Stimulated activated CD8-positive, alpha-beta memory T cell treated with anti-CD3 and anti-CD28 coated beads, Interleukin-4, amount 100 ng/mL, for 24 hours (primary cell): ENCODE measurements at places on chromosomes 4 and X.
A peak's percentile ranks its signal among the peaks of the same experiment; 100 is the strongest.

DNA sequence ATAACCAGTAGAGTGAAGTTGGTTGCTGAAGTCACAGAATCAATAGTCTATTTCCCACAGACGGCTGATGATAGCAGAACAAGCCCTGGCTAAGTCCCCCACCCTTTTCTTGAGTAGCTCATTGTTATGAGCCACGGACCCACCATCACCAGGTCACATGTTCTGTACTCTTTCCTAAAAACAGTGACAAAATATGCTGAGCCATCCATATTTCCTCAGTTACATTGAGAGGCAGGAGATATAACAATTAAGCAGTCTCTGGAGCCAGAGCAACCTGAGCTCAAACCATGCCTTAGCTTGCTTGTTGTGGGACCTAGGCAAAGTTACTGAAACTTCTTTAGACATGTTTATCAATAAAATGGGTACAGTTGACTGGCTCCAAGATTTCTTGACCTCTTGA is 2.9 kb upstream of the CSTF2 start:
- no peak for DNase-seq

GRCh38 chr4:1414831-1415680 is 8.8 kb upstream of the NKX1-1 start:
- DNase-seq, result no peak

- DNase-seq, result no peak
These were observed 568.8 kb downstream of the STIM2 start for GRCh38 chr4:27429364-27429871.

DNA sequence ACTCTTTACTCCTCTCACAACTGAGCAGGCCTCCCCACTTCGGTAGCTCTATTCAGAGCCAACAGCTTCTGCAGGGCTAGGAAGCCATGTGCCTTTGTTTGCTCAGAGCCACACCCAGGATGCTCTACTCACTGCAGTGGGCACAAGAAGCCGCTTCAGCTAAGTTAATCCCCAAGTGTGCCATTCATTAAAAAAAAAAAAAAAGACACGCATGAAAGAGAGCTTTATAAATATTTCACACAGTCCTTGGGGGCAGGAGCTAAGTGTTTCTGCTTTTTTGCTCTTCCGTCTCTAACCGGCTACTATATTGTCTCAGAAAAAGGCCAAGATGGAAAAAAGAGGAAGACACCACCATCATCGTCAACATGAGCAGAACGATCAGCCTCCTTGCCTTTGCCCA is 8.1 kb downstream of the CRMP1 start:
- no peak for DNase-seq

DNA sequence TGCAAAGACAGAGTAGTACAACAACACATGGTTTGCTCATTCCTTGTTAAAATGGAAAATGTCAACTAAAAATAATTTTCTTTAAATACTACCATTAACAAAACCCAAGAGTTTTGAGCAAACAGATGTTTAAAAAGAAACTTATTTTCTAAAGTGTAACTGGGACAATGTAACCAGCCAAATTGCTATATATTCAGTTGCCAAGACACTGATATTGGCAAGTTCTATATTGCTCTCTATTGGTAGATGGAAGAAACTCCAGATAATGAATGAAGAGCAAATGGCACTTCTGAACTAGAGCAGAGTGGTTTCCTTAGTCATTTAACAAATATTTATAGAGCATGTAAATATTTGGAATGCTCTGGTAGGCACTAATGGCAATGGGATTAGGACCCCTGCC is 966.2 kb downstream of the RPA4 start:
- no peak for DNase-seq

GRCh38 chrX:20265221-20265725 is 1.4 kb downstream of the RPS6KA3 start:
- peak; percentile 58 for DNase-seq

GRCh38 chr4:73730292-73730691 is 10.1 kb upstream of the CXCL8 start:
- DNase-seq, result no peak

GRCh38 chr4:124566030-124566429 is 146.5 kb downstream of the ANKRD50 start:
- no peak for DNase-seq

- DNase-seq, result no peak
These were observed 4.7 kb upstream of the FATE1 start for GRCh38 chrX:151711154-151711553.

DNA sequence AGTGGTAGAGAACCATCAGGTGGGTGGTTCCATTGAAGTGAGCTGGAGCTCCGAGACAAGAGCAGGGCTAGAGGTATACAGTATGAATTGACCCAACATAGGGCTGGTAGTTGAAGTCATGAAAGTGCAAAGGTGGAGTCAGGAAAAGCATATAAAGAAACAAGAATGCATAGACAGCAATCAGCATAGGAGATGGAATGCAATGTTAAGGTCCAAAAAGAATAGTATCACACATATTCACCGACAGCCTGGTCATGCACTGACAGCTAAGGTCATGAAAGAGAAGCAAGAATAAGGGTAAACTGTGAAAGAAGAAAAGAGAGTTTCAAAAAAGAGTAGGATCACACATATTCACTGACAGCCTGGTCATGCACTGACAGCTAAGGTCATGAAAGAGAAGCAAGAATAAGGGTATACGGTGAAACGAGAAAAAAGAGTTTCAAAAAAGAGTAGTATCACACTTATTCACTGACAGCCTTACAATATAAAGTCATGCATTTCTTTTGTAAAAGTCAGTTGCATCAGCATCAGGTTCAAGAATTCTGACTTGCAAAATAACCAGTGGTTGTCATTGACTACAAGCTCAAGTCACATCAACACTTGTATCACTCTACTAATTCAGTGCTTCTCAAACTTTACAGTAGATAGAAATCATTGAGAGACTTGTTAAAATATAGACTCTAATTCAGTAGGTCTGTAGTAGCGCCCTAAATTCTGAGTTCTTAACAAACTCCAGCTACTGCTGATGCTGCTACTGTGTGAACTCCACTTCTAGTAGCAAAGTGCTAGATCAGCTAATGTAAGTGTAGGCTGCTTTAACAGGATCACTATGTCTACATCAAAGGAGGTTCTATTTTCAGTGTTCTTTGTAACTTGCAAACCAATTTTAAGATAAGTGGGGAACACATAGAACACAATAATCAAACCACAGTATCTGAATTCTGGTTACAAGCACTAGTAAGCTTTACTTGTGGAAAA is 221.9 kb downstream of the PDGFC start:
- DNase-seq, result no peak

DNA sequence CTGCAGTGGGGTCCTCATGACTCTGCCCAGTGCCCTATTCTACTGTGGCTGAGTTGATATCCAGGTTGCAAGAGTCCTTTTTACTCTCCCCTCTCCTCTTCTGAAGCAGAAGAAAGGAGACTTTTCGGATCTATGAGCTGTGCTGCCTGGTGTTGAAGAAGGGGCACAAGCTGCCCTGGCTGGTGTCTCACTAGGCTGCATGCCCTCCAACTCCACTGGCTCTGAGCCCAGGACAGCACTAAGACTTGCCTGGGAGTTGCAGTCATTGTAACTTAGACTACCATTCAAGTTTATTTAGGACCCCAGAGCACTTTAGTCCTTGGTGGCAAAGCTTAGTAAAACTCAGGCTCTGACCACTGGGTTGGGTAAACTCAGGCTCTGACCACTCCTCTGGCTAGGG is 89.4 kb downstream of the GABRB1 start:
- no peak for DNase-seq

GRCh38 chr4:119537586-119537985 is 91.0 kb downstream of the PDE5A start:
- no peak for DNase-seq

DNA sequence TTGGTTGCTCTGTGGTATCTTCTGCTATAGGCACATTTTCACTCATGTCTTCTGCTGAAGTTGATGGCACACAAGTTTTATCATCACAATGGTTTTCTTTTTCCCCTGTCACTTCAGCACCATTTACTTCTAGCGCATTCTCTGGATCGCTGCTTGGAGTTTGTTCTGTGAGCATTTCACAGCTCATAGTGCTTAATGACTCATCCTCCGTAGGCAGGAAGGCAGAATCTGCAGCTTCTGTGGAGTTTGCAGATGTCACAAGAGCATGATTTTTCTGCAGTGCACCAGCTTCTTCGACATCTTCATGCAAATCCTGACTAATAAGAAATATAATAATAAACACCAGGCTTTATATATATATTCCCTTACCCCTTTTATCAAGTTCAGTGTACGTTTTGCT is 83.6 kb downstream of the CHM start:
- DNase-seq, result no peak

DNA sequence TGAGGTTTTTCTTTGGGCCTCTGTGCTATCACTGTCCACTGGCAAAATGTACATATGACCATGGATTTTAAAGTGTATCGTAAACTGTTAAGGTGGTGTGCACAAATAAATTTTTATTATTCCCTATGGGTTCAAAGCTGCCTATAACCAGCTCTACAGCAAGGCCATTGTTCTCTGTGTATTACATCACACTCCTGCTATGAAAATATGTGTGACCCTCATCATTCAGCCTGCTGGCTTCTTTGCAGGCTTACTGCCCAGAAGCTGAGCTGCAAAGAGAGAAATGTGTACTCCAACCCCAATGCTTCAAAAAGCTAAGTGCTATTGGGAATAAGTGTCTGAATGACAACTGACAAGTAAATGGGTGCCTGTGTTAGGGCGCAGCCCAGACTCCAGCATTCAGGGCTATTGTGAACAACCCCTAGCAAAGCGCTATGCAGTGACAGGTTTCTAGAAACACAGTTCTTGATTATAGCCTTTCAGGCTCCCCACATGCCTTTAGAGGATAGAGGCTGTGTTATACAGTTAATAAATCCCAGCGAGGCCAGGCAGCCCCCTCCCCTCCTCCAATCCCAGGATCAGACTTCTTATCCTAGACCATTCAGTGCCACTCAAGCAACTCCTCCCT is 220.4 kb upstream of the RADX start:
- DNase-seq, result no peak

GRCh38 chr4:122636697-122637096 is 15.8 kb upstream of the IL21 start:
- no peak for DNase-seq

DNA sequence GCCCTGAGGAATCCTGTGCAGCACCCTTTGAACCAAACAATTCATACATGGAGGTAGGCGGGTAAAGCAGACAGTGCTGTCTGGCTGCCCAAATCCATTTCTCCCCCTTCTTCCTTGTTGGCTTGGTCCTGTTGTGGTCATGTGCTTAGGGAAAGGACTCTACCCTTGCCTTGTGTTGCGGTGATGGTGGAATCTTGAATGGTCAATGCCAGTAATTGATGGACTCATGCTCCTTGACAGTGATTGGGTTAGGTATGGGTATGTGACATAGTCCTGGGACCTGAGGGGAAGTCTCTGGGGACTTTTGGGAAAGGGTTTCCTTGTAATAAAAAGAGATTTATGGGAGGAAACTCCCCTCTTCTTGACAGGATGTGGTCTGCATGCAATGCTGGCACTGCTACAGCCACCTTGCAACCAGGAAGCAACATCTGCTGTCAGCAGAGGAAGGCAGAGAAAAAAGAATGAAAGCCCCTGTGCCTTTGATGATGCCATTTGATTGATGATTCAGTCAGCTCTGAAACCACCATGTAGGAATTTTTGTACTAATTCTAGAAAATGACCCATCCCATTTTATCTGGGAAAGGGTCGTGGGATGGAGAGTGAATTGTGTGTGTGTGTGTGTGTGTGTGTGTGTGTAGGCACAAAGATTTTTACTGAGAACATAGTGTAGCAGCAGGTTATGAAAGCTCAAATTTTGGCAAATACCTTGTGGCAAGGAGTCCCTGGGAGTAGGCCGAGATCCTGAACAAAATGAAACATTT is 30.0 kb upstream of the HUWE1 start:
- peak; percentile 24 for DNase-seq

GRCh38 chrX:54029529-54030143 is 14.6 kb downstream of the PHF8 start:
- no peak for DNase-seq

GRCh38 chrX:38856670-38857265 is 55.5 kb downstream of the MID1IP1 start:
- no peak for DNase-seq

DNA sequence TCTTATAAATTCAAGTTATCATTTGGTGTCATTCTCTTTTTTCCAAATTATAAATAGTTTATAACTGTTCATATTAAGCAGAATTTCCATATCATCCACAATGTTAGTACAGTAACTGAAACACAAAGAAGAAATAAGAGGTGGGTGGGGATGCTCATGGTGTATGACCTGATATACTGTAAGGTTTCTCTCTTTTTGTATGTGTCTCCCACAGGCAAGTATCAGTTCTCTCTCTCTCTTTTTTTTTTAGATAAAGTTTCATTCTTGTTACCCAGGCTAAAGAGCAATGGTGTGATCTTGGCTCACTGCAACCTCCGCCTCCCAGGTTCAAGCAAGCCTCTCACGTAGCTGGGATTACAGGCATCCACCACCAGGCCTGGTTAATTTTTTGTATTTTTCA is 43.7 kb upstream of the UGT2A3 start:
- DNase-seq, result no peak

DNA sequence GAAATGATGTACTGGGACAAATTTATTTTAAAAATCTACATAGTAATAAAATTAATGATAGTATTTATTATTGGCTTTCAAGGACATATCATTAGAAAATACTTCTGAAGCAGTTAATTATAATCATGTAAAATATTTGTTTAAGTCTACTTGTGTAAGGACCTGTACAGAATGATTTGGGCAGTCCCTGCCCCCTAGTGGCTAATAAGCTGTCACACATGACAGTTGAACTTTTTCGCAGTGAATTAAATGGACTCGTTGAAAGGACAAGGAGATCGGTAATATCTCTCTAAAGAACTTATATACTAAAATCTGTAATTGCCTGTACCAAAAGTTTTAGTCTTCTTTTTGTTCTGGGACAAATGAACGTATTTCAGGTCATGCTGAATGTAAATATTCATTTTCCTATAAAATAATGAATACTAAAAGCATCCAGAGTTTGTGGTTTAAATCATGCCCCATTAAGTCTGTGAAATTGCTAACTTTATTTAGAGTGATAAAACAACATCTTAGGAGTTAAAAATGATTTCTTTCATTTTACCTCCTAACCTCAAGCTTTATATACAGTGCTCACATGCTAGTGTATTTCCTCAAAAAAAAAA is 13.6 kb downstream of the EXOC1 start:
- no peak for DNase-seq

GRCh38 chr4:93780080-93780479 is 48.5 kb upstream of the ATOH1 start:
- no peak for DNase-seq

- no peak for DNase-seq
These were observed 58.0 kb downstream of the PJA1 start for GRCh38 chrX:69107231-69107739.

DNA sequence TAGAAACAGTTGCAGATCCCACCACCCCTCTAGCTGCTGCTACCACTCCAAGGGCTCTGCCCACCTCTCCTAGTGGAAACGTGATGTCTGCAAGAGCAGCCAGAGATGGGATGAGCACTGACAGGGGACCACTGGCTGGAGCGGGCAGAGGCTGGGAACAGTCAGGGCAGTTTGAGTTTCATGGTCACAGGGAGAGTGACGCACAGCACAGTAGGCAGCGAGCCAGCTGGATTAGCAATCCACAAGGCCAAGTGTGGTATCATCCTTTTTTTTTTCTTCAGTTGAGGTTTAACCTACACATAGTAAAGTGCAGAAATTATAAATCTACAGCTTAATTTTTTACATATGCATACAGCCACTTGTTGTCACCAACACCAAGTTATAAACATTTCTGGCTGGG is 6.4 kb upstream of the SCML2 start:
- DNase-seq, result no peak

GRCh38 chr4:87916626-87917025 is 58.9 kb upstream of the SPP1 start:
- DNase-seq, result no peak

GRCh38 chr4:87566276-87566675 is 37.1 kb upstream of the SPARCL1 start:
- DNase-seq, result no peak

GRCh38 chrX:13033193-13033592 is 11.2 kb downstream of the FAM9C start:
- no peak for DNase-seq
